ENCODE measurements at places on chromosomes 12 and 14. TPM values are rescaled to one million over a fixed set of nuclear protein-coding genes. Genes with fewer than 3 reads are reported as not detected.

- H3K4me1 ChIP-seq: no peaks in the 10 kb centered on the region
- H3K27ac ChIP-seq: no peak overlapping the region
- no peaks in the 10 kb centered on the region for H3K27me3 ChIP-seq
- no peak overlapping the region for H3K4me3 ChIP-seq
- H3K36me3 ChIP-seq: peaks cover 57% of the 10 kb centered on the region
These were observed 75.2 kb downstream of the FIGNL2 start for GRCh38 chr12:51773145-51773869.

The TIMELESS gene
- 68.0 TPM for total RNA-seq

- no peaks in the 10 kb centered on the region for H3K27me3 ChIP-seq
- peaks cover 5% of the 10 kb centered on the region for H3K36me3 ChIP-seq
- no peak for DNase-seq
- no peaks in the 10 kb centered on the region for H3K4me1 ChIP-seq
- H3K27ac ChIP-seq: no peak overlapping the region
These were observed 57.5 kb downstream of the PTHLH start for GRCh38 chr12:27915021-27915420.

The KRT7 gene
- total RNA-seq: 8.9 TPM

DNA sequence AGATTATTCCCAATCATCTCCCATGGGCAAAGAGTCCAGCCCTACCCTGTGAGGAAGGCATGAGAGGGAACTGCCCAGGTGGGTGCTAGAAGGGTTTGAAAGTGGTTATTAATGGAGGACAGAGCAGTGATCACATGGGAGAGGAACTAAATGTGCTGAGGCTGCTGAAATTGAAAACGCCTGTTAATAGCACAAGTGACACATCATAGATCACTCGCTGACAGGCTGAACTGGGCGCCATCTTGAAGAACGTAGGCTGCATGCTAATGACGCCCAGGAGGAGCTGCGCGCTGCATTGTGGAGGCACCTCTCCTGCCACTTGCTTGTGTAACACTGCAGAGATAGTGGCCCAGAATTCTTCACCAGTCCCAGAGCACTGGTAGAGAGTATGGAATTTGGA lies 182.9 kb downstream of the KCNA5 start:
- H3K36me3 ChIP-seq: peaks cover 7% of the 10 kb centered on the region
- no peak for DNase-seq
- no peak overlapping the region for H3K27ac ChIP-seq
- peaks cover 3% of the 10 kb centered on the region for H3K4me1 ChIP-seq

The ITGB7 gene
- 0.26 TPM for total RNA-seq

GRCh38 chr12:69932676-69933552 lies 107.9 kb downstream of the MYRFL start:
- H3K27me3 ChIP-seq: no peaks in the 10 kb centered on the region
- H3K4me3 ChIP-seq: peak overlapping the region; percentile 59
- H3K27ac ChIP-seq: peak overlapping the region; percentile 75
- DNase-seq: peak; percentile 93
- H3K4me1 ChIP-seq: peaks cover 19% of the 10 kb centered on the region
- peaks cover 16% of the 10 kb centered on the region for H3K36me3 ChIP-seq
